ENCODE measurements at places on chromosomes 6 and 20.

DNA sequence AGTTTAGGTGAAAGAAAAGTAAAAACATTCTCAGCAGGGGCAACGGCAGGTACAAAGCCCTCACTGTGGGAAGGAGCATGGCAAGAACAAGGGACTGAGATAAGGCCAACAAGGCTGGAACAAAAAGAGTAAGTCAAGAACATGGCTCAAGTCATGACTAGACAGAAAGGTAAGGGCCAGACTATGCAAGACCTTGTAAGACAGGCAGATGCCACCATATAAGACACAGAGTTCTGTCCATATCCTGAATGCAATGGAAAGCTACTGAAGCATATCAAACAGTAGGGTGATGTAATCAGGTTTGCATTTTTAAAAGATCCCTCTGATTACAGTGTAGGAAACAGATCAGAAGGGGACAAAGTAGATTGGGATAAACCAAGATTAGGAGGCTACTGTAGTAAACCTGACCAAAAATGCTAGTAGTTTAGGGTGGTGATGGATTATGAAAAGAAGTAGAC is 5.5 kb downstream of the REV3L start:
- DNase-seq = peak; percentile 22

GRCh38 chr6:132275066-132275970 is 126.0 kb downstream of the MOXD1 start:
- DNase-seq = no peak

DNA sequence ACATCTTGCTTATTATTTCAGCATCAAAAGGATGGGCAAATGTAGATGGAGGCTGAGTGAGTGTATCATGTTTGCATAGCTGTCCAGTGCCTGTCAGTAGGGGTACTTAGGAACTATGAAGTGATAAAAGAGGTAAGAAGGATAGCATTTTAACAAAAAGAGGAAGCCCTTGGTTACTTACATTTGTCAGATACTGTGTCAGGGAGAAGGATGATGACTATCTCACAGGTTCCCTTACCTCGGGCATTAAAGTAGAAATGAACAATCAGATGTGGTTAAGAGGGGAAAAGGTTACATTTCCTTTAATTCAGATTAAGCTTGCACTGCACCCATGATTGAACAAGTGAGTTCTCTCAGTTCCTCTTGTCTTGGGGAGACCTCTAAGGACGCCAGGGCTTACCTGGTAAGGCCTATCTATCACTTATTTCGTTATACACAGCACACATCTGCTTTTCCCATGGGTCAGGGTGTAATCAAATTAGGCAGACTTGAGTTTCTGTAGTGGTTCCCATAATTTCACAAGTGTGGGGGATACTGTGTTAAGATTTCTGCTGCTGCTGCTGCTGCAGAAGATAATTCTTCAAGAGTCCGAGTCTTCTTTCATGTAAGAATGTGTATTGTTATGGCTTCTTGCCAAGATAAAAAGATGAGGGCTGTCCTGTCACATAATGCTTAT is 4.5 kb downstream of the FOXO3 start:
- DNase-seq = peak; percentile 41

DNA sequence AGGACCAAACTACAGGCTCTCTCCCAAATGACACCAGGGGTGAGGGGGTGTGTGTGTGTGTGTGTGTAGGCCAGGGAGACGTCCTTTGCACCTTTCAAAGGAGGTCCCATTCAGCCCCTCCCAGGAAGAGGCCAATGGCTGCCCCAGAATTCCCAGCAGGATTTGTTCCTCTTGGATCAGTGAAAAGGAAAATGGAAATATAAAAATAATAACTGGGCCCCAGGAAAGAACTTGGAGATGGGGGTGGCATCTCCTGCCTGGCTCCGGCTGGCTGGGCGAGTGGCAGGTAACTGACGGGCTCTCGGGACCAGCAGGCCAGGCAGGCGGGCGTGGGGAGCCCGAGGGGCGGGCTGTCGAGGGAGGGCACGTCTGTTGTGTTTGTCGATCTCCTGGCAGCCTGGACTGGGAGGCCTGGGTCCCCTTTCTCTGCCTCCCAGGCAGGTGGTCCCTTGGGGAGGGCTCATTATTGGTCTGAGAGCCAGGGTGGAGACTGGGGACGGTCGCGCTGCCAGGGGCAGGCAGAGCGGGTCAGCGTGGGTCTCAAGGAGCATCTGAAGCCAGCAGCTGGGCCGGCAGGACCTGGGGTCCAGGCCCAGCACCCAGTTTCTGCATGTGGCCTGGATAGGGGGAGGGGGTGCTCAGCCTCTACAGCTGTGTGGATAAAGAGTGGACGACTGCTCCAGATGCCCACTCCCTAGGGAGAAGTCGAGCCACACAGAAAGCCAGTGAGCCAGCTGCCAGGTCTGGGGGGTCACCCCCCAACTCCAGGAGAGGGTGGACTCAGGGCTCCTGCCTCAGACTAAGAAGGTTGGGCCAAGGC is 3.1 kb downstream of the NOL4L start:
- no peak for DNase-seq

DNA sequence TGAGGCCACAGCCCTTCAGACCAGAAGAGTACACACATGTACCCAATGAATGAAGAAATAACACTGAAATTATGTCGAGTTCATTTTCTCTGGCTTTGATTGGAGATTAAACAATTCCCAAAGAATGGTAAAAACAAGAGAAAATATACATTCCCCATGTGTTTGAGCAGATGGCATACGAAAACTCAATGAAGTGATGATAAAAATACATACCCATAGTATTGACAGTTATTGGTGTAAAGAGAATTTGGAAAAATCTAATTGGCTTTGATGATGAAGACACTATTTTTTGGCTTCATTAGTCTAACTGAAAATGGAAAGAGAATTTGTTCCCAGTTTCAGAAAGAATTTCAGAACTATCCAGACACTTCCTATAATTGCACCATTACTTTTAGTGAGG is 76.6 kb upstream of the SNRPB2 start:
- DNase-seq = no peak

GRCh38 chr6:18329776-18330175 is 57.4 kb upstream of the RNF144B start:
- no peak for DNase-seq

DNA sequence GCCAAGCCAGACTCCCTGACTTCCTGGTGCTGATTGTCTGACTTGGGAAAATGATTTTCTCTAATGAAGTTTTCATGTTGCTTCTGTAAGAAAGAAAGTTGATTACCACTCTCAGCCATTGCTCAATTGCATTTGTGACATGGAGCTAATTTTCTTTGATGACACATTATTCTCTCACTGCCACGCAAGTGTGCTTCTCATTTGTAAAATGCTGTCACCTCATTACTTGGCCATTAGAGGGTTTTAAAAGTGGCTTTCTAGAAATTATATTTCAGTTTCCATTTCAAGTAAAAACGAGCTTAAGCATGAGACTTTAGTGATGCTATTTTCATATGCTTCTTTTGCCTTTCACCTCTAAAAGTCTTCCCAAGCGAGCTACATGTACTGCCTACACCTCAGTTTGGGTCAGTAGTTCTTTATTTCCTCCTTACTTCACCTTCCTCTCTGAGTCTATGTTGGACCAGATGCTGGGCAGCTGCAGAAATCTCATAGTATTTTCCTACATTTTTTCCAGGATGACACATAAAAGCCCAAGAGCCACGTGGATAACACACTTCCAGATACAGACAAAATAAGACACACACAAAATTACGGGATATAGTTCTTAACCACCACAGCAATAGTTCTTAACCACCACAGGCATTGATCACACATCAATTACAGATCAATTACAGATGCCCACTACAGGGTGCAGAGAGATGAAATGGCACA is 6.3 kb upstream of the FAM210B start:
- DNase-seq = no peak

DNA sequence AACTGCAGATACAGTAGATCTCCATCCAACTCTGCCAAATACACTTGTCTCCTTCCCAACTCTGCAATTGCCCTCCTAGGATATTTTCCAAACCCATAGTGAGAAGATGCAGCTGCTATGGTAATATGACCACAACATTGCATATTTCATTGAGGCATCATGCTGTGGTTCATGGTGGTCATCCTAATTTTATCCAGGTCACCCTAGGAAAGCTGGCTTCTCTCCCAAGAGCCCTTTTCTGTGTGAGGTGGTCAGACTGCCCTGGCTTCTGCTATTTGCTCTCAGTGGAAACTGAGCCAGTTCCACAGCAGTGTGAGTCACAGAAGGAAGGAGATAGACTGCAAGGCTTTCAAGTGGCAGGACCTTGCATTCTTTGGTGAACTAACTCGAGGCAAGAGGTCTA is 5.5 kb downstream of the OGFRL1 start:
- no peak for DNase-seq

DNA sequence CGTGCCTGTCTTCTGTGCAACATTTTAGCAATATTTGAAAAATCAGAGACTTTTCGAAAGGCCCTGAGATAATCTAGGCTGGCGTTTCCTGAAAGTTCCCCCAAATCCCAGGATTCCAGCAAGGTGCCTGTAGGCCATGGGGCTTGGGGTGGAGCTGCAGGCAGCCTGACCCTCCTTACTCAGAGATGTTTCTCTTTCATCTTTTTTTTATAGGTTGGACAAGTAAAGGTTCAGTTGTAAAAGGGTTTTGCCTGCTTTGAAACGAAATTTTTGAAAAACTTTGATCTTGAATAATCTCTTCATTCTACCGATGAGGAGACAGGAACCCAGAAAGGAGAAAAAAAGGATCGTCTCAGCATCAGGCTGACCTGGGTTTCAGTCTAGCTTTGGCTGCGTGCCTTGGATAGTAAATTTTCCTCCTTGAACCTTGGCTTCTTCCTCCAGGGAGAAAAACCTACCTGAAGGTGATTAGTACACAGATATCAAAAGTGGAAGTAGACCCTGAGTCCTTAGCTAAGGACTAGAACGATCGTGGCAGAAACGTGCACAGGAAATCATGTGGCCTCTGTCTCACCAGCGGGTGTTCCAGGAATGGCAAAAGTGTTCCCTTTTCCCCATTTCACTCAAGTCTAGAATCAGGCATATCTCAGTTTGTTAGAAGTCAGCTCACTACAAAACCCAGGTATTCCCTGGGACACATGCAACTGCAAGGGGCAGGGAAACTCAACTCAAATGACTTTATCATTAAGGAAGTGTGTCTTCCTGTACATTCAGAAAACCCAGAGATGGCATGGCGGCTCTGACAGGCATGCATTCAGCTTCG is 128.2 kb upstream of the PTPN1 start:
- peak; percentile 39 for DNase-seq

GRCh38 chr6:139473231-139473701 is 98.8 kb upstream of the CITED2 start:
- no peak for DNase-seq

- DNase-seq = no peak
Measured at GRCh38 chr6:113626475-113626874, 230.7 kb upstream of the MARCKS start.

- no peak for DNase-seq
Measured at GRCh38 chr20:40422656-40423055, 266.4 kb downstream of the MAFB start.

- no peak for DNase-seq
Measured at GRCh38 chr20:54139188-54139587, 34.6 kb downstream of the CYP24A1 start.

DNA sequence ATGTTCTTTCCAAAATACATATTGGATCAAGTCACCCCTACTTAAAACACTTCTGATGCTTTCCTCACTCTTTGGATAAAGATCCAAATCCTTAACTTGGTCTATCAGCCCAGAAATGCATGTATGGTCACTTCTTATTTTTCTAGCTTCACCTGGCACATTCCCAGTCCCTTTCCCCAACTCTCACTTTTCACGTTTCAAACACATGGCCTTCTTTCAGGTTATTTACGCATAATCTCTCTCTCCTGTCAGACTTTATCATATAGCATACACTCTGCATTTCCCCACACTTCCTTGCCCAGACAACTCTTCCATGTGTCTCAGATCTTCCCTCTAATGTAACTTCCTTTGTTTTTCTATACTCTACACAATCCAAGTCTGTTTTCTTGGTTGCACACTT is 12.8 kb downstream of the PHIP start:
- DNase-seq = no peak

DNA sequence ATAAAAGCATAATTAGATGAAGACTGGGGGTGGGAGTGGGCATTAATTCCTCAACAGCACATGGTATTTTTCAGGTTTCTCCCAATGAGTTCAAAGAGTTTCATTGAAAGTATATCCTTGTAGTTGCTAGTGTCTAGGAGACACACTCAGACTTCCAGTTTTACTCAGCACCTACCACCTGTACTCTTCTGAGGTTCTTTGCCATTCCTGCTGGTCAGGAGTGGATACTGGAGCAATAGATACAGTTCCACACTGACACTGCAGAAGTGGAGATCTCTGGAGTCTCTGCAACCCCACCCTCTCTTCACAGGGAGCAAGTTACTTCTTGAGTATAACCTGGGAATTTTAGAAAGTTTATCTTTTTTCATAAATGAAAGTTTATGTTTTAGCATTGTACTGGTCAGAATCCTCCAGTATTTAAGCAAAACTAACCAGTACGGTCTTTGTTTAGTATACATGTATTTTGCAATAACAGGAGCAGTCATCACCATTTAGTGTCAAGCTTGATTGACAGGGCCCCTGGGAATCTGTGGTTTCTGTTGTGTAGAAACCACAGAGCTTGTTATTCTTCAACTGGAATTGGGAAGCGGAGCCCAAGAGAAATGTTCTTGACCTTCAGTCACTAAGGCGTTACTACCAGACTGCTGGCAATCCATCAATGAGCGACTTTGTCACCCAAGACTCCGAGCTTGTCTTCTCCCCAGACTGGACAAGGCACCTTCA is 148.1 kb downstream of the ZDHHC14 start:
- no peak for DNase-seq

DNA sequence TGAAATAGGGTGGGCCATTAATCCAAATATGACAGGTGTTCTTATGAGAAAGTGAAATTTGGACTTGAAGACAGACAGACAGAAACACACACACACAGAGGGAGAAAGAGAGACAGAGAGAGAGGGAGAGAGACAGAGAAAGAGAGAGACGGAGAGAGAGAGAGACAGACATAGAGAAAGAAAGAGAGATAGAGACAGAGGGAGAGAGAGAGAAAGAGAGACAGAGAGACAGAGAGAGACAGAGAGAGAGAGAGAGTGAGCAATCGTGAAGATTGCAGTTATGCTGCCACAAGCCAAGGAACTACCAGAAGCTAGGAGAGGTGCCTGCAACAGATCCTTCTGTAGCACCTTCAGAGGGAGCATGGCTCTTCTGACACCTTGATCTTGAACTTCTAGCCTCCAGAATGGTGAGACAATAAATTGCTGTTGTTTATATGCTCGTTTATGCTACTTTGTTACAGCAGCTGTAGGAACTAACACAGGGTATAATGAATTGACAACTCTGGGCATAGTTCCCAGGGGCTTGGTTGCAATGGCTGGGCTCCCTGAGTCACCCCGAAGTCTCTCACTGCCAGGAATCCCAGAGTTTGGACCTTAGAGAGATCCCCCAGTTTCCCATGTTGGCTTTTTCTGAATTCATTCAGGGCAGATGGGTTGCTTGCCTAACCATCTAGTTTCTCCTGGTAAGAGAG is 44.7 kb upstream of the ECI2 start:
- no peak for DNase-seq
